IPS DF 19.7 (cell line): ENCODE measurements at places on chromosomes 12 and 14.

DNA sequence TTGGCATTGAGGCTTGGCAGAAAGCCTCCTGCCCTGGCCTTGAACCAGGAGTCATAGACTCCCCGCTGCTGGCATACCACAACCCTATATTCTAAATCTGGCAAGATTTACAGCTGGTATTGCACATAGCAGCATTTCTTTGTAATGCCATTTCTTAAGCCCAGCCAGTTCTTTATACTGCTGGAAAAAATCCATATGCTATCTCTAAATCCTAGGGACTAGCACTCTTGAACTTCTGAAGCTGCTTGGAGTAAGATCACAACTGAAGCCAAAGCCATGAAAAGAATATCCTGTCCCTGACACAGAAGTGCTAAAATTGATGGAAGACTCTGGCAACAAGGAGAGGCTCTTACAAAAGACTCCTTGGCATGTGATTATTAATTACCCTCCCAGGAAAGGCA is 89.3 kb downstream of the KCNC2 start:
- DNase-seq = no peak

DNA sequence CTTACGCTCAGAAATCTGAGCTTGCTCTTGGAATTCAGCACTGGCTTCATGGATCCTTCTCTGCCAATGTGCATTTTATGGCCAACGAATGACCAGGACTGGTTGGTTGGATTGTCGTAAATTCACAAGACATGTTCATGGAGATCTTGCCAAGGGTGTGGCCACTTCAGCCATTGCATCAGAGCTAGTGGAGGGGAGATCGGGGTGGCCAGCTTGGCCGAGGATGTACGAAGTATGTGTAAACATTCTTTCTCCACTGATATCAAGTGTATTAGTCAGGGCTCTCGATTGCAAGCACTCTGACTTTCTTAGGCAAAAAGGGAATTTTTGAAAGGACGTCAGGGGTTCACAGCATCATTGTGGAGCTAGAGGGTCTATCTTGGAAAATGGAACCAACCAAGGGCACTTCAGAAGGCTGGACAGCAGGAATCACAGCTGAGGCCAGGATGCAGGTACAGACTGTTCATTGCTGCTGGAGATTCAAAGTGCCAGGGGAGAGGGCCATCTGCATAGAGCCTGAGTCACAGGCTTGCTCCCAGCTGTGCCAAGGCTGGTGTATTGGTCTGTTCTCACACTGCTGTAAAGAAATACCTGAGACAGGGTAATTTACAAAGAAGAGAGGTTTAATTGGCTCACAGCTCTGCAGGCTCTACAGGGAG is 32.9 kb upstream of the ADGRD1 start:
- DNase-seq = no peak

GRCh38 chr12:13135371-13136178 is 32.1 kb upstream of the GSG1 start:
- no peak for DNase-seq

- DNase-seq = no peak
These were observed 27.5 kb upstream of the PTGR2 start for GRCh38 chr14:73824127-73824526.

DNA sequence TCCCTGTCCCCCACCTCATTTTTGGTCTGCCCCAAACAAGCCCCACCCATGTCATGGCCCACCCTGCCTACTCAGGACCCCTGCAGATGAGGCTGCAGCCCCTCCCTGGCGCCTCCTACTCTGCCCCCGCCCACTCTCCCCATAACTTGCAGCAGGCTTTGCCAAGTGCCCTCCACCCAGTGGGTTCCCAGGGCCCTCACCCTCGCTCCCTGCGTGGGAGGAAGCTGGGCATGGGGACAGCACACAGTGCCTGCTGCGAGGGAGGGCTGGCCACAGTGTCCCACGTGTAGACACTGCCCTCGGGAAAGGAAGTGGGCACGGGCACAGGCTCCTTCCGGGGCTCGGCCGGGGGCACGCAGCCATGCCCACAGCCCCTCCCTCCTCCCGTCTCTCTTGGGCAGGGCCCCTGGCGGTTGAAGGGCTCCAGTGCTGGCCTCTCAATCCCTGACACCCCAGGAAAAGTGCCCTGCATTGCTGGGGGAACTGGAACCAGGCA is 9.4 kb downstream of the AKT1 start:
- no peak for DNase-seq

DNA sequence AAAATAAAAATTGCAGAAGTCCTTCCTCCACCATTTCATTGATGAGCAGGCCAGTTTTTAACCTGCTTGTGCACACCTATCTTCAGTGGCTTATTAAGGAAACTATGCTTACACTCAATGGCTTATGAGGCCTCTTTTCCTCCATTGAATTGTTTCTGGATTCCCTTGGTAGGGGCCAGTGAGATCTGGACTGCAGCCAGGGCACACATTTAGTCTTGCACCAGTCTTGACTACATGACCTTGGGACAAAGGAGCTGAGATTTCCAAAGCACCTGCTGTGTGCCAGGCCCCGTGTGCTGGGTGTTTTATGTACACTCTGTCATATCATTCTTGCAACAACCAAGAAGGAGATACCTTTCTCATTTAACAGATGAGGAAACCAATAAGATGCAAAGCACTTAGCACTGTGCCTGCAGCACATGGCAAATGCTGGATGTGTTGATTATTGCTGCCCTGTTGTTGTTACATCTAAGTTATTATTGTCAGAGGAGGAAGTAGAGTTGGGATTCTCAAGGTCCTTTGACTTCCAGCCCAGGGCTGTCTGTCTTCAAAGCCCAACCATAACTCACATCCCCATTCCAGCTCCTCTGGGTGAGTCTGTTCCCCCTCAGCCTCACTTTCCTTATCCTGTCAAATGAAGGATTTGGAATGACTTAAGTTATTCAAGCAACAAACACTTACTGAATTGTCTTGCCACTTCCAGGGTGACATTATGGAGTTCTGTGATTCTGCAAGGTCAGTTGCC is 31.6 kb upstream of the RIN3 start:
- no peak for DNase-seq

DNA sequence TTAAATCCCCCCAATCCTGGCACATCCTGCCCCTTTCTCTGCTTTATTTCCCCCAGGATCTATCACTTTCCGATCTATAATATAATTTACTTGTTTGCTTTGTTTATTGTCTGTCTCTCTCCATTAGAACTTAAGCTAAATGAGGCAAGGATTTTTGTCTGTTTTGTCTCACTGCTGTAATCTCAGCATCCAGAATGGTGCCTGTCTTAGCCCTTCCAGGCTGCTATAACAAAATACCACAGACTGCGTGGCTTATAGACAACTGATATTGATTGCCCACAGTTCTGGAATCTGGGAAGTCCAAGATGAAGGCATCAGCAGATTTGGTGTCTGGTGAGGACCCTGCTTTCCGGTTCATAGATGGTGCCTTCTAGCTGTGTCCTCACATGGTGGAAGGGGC is 65.2 kb downstream of the VWF start:
- no peak for DNase-seq
